ENCODE measurements at places on chromosomes 7 and 10.

DNA sequence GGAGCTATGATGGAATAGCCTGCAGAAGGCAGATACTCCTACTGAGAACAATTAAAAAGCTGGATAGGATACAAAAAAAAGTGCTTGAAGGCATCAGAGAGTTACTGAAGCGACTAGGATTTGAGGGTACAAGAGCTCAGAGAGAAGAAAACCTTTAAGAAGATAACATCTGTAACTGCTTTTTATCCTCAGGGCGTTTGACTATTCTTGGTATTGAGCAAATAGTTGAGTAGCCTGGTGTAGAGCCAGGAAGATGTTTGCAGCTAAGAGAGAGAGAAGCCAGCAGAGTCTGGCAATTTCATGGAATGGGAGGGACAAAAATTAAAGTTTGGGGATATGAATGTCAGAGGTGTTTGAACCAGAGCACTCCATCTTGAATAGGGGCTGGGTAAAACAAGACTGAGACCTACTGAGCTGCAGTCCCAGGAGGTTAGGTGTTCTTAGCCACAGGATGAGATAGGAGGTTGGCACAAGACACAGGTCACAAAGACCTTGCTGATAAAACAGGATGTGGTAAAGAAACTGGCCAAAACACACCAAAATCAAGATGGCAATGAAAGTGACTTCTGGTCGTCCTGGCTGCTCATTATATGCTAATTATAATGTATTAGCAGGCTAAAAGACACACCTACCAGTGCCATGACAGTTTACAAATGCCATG, 428.8 kb downstream of the SH2D4B start:
- DNase-seq, result no peak

DNA sequence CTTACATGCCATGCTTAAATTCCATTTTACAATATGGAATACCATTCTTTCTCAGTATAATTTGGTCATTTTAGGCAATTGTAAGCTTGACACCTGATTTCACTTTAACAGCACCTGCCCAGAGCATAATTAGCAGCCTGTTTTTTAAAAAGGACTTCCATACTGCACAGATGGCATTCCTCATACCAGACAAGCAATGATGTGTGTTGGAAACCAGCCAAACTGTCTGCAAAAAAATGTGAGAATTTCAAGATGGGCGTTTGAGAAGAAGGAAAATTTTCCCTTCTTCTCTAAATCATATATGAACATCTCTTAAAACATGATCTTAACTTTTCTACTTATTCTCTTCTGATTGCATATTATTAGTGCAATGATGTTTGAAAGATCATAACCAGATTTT, 40.4 kb upstream of the AGMO start:
- DNase-seq, result no peak

- no peak for DNase-seq
Observed at GRCh38 chr7:82699773-82700186, 256.2 kb upstream of the CACNA2D1 start.

DNA sequence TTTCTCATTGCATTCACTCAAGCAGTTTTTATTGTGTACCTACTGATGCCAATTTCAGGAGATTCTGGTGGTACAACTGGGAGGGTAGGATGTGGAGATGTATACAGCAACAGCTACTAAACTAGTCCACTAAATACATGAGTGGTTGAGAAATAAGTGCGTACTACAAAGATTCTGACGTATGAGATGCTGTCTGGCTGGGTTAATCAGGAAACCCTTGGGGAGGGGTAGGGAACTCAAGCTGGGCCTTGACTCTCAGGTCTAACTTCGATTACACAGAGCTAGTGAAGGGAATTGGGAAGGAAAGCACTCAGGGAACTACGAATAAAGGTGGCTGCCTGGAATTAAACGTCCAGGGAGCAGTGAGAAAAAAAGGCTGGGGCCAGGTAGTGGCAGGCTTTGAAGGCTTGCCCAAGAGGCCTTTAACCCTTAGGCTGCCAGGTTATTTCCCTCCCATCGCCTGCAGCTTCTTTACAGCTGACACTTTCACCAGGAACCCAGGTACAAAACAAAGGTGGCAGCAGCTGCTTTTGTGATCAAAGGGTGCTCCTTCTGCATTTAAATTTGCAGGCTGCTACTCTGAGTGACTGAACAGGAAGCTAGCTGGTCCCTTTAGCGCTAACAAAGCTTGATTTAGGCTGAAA, 3.2 kb downstream of the MMS19 start:
- no peak for DNase-seq

DNA sequence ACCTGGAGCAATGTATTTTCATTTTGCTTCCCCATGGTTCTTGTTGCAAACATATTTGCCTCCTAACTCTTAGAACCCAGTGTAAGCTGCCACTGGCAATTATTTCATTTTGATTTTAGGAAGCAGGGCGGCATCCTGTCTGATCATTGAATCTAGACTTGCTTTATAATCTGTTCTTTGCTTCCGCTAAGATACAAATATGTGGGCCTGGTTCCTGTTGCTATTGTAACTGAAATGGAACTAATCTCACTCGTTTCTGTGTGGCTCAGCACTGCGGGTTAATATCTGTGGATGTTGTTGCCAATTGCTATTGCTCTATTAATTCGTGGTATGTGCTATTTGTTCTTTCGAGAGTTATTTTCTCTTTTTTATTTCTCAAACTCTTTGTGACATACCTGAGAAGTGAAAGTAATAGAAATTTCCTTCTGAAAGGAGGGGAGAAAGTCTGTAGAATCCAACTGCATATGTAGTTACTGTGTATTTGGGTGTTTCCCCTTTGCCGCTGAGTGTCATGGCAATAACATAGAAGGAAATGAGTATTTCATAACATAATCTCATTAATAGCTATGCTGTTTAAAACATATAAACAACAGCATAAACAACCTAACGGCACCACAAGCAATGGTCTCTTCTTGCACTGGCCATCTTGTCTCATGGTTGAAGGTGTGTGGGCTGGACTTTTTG, 62.4 kb downstream of the FZD1 start:
- DNase-seq, result no peak

All from stimulated activated CD4-positive, alpha-beta T cell treated with anti-CD3 and anti-CD28 coated beads, Interleukin-4, amount 100 ng/mL, for 4 hours (primary cell).